GF-D8 (cell line): ENCODE measurements at places on chromosomes 3 and 15.
A peak's percentile ranks its signal among the peaks of the same experiment; 100 is the strongest.

DNA sequence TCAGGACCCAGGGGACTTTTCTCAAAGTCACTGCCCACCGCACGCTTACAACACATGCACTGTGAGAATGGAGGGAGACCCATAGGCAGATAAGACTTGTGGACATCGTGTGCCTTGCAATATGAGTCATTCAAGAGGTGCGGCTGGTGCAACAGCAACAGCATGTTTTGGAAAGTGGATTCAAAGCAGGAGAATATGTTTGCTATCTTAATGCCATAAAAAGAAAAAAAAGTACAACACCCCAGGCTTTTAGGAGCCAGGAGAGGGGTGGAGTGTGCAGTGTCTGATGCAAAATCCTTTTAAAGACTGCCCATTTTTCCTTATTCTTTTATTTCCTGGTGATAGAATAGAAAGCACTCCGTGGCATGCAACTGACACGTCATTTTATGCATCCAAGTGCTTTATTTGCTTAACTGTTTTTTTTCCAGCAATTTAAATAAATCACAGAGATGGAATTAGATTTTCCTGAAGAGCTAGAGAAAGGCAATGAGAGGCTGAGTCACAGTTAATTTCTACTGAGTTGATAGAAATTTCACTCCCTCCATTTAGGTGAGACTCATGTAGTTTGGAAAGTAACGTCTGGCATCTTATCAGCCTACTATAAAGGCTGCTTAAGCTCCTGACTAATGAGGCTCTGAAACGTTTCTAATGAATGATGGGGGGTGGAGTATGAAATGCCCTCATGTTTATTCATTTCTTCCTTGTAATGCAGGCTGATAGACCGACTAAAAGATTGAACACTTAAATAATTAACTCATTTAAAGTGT lies 96.4 kb downstream of the NSUN3 start:
- no peak for DNase-seq

- DNase-seq = no peak
Observed at GRCh38 chr15:88002706-88003105, 253.8 kb downstream of the NTRK3 start.

DNA sequence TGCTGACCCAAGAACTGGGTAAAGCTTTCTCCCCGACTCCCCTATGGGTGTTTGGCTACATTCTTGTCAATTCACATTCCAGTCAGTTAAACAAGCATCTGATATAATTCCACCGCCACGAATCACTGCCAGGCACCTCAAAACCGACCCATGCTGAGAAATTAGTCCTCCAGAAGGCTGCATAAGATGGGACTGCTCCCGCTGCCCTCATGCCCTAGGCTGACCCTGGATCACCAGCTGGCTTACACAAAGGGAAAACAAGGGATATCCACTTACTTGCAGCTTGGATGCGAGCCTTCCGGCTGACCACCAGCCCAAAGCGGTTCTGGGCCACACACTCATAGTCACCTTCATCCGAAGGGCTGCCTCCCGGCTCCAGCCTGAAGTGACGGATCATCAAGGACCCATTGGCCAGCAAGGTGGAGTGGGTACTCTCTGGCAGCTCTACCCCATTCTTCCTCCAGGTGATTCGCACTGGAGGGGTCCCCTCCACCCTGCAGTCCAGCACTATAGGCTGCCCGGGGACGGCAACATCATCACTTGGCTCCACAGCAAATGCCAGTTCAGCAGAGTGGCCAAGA lies 2.9 kb downstream of the IGDCC3 start:
- no peak for DNase-seq

DNA sequence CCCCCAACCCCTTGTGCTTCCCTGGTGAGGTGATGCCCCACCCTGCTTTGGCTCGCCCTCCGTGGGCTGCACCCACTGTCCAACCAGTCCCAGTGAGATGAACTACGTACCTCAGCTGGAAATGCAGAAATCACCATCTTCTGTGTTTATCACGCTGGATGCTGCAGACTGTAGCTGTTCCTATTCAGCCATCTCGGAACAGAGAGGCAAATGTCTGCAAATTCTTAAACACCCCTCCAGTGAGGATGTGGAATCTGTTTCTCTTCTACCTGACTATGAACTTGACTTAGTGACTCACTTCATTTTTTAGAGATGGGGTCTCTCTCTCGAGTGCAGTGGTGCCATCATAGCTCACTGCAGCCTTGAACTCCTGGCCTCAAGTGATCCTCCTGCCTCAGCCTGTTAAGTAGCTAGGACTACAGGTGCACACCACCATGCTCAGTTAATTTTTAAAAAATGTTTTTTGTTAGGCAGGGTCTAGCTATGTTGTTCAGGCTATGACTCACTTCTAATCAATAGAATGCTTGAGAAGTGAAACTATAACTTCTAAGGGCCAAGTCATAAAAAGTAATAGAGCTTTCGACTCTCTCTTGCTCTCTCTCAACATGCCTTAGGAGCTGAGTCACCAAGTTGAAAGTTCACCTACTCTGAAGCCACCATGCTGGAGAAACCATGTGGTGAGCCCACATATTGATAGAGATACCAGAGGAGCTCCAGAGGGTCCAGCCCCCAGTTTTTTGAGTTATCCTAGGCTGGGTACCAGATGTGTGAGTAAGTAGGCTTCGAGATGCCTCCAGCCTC lies 11.5 kb upstream of the PARP14 start:
- DNase-seq = no peak

DNA sequence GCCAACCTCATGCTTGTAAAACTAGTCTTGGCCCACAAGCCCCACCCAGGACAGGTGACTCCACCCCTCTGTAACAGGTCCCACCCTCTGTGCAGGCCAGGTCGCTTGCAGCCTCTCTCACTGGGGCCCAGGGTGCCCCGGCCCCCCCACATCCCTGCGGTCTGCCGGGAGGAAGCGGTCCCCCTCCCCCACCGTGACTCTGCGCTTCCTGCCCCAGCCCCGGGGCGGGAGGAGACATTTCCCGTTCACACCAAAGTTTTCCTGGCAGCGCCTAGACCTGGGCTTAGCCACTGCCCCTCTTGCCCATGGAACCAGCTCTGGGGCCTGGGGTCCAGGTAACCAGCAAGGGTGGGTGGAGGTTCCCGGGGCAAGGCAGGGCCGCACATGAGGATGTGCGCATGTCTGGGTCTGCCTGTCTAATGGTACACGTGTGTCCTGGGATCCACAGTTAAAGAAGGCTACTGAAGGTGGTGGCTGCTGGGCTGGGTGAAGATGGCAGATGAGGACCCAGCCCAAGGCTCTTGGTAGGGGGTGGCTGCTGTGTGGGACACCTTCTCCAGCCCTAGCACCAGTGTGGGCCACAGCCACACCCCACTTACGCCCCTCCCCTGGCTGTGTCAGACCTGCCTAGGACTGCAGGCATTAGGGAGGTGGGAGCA lies 8.4 kb downstream of the NBEAL2 start:
- DNase-seq = peak; percentile 87

GRCh38 chr3:118400886-118401285 lies 633.8 kb downstream of the IGSF11 start:
- DNase-seq = no peak

DNA sequence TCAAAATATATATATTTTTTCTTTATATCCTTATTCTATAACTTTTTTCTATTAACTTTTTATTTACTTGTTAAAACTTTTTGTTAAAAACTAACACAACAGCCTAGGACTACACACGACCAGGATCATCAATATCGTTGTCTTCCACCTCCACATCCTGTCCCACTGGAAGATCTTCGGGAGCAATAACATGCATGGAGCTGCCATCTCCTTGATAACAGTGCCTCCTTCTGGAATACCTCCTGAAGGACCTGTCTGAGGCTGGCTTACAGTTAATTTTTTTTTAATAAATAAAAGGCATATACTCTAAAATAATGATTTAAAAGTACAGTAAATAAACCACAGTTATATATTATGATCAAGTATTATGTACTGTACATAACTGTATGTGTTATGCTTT lies 58.9 kb downstream of the SFMBT1 start:
- DNase-seq = no peak

DNA sequence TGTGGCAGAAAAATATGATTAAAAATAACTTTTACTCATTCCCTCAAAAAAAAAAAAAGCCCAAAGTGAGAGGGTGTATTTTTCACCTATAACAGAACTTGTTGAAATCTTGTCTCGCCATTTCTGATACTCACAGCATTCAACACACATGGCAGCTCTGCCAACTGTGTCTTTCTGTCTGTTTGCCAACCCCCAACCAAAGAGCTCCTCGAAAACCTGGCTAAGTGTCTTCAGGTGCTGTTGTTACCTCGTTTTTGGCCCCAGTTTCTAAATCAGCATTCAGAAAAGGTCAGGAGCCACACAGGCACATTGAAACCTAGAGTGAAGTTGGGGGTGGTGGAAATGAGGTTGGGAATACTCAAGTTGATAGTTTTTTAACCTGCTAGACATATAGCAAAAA lies 123.5 kb downstream of the TMEM108 start:
- DNase-seq = no peak

DNA sequence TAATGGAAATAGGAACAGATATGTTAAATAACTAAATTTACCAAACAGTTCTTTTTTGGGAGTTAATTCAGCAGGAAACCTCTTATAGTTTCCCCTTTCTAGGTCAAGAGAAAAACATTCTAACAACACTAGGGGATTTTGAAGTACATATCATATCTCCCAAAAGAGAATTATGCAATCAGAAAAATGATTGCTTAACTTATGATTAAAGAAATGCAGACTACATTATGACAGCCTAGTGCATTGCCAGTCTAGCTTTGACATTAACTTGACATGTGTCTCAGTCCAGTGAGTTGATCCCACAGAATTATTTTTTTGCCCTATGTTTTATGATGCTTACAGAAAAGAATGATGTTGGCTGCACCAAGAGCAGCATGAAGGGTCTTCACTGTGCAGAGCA lies 31.7 kb upstream of the NPHP3 start:
- DNase-seq = no peak

- no peak for DNase-seq
Observed at GRCh38 chr3:14508966-14509795, 31.0 kb downstream of the GRIP2 start.

GRCh38 chr15:56744701-56745683 lies 11.7 kb upstream of the ZNF280D start:
- DNase-seq = no peak

DNA sequence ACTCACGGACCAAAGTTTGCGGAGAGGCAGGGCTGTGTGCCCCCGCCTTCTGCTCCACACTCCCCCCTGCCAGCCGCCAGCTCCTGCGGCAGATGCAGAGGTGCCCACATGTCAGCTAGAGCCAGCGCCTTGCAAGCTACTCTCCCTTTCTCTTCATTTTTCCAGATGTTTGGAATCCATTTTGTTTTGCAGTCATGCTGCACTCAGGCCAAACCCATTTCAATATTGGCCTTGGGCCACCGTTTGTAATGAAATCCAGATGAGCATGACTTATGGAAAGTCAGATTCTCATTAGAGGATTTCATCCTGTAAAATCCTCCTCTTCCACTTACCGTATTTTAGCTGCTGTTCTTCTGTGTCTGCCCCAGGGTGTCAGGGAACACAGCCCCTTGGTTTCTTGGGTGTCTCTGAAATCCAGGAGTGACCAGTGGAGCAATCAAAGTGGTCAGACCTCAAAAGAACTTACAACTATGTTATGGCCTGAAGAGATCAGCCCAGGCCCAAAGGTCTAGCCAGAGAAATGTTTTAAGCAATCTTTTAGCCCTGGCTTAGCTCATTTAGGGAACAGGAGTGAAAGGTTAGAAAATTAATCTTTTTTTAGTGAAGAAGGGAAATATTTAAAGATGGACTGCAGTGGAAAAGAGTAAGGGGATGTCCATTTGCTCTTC lies 65.8 kb downstream of the AAGAB start:
- DNase-seq = no peak

DNA sequence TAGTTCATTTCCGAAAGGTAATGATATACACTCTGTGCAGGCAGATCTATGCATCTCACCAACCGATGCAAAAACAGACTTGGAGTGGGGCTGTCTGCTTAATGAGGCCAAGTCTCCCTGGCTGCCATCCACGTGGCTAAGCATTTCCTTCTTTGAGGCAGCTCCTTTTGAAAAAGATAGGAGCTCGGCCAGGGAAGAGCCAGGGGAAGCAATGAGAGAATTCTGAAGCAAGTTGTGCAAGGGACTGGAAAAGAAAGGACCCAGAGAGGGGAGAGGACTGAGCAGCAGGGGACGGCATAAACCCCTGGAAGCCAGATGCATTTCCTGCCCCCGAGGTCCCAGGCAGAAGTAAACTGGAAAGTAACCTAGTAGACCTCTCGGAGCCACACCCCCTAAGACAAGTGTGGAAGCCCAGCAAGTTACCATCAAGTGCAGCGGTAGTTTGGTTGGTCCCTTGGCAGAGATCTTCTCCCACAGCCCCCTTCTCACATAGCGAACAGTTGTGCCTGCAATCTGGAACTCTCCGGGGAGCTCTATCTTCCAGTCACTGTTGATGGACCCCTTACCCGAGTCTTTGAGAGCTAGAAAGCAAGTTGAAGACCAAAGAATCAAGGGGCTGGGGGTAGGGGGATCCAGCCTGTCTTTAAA lies 288.2 kb downstream of the ADAMTS17 start:
- DNase-seq = no peak

DNA sequence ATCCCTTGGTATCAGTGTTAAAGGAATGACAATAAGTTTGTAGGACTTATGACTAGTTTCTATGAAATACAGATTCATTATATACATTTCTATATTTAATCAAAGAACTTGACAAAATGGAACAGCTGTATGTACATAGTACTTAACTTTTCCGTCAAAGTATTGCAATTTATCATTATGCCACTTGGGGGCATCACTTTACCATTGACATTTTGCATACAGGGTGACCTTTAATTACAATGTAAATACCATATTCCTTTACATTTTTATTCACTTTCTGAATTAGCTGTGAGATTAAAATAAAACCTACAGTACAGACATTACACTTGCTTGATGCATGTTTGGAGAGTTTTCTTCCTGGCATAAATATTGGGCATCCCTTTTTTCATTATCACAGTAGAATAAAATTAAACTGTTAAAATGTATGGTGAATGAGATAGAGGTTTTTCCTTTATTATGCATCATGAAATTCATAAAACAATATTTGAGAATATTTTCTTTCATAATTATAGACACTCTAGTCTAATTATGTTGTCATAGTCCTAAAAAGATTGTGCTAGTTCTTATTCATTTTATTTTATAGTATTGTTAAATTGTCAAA lies 6.9 kb downstream of the NEK11 start:
- no peak for DNase-seq

DNA sequence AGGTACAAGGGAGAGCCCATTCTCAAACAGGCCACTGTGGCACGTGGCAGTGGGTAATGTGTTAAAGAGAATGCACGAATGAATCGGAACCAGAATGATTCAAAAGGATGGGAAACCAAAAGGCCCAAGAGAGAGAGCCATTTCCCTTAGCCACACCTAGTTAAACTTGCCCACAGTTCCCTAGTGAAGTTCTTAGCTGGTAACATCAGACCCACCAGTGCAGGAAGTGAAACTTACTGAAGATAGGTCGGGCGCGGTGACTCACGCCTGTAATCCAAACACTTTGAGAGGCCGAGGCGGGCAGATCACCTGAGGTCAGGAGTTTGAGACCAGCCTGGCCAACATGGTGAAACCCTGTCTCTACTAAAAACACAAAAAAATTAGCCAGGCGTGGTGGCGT lies 97.1 kb downstream of the MEX3B start:
- no peak for DNase-seq

GRCh38 chr3:11713171-11713570 lies 69.5 kb upstream of the VGLL4 start:
- DNase-seq = no peak

GRCh38 chr15:78130466-78131294 lies 565 bp downstream of the CIB2 start:
- DNase-seq = no peak
